ENCODE measurements at places on chromosomes 1 and 21.

DNA sequence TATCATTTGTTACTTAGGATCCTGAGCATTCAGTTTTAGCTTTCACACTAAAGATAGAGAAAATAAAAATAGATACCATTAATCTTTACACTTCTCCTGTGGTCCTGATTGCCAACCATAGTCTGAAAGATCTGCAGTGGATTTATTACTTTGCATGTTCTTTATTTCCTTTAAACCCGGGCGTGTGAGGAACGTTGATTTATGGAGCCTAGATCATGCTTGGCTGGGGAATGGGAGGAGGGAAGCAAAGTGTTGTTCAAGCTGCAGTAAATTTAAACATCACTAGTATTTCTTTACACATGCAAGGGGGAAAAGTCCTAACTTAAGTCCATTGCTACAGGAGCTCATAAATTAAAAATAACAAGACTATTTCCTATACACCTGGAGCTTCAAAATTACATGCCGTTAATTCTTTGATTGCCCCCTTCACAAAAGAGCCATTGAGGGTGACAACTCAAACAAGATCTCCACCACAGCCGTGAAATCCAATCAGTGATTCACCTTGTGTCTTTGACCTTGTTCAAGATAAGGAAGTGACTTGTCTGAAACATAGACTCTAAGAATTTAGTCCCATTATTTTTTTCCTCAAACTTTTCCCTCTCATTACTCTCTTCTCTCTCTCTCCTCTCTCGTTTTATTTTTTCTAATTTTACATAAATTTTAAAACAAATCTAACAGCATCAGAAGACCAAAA, 282.7 kb downstream of the KIF26B start:
- DNase-seq, result no peak

GRCh38 chr1:22646384-22646783, 3.0 kb downstream of the C1QC start:
- DNase-seq, result no peak

DNA sequence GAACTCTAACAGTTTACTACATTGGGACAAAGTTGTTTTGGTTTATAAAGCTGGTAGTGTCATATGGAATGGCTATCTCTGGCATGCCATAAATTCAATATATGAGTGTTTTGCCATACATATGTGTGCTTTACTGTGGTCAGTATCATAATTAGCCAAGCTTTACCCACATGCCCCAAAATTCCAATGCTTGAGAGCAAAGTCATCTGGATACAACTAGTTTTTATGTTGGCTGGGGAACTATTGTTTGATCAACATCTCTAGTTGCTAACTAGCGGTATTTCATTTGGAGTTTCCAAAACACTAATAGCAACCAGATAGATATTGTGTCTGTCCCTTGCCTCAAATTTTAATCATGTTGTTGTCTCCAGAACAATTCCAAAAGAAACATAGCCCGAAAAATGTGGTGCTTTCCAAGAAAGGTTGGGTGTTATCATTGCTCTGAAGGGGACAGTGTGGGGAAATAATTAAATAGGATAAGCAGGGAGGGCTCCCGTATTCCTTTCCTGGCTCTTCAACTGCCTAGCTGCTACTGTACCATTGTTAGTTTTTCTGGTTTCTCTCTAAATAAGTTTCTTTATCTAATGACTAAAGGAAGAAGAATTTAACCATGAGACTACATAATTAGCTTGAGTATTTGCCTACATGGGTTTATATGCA, 136.1 kb downstream of the TGFB2 start:
- DNase-seq, result no peak

GRCh38 chr21:31395791-31396190, 51.7 kb upstream of the TIAM1 start:
- DNase-seq, result no peak

DNA sequence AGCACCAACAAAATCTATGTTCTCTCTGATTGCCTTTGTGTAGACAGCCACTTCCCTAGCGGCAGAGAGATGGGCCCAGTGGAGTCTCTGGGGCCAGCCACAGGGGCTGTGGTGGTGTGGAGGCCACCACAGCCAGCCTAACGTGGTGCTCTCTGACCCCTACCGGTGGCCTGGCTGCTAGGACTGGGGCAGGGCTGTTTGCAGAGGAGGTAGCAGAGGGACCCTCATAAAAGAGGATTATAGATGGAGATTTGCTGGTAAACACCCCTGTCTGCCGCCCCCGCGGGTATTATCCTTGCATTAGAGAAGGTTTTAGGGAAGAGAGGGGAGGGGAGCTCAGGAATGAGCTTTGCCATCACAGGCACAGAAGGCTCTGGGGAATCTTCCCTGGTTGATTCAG, 310.3 kb upstream of the VAMP3 start:
- no peak for DNase-seq

- no peak for DNase-seq
Observed at GRCh38 chr1:56382929-56383328, 196.4 kb downstream of the PLPP3 start.

DNA sequence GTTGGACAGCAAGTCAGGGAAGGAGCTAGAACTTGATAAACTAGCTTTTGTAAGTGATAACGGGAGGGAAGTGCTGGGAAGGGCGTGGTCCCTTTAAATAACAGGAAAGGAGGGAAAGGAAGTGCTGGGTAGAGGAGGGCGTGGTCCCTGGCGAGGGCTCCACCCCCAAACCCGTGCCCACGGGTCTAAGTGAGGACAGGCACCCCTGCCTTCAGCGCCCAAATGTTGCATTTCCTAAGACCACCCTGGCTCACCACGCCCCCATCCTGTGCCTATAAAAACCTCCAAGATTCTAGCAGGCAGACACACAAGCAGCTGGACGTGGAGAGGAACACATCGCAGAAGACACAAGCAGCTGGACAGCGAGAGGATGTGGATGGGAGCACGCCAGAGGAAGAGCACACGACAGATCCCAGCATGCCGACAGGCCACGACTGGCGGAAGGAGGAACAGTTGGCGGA, 58.5 kb downstream of the PALMD start:
- DNase-seq, result no peak

DNA sequence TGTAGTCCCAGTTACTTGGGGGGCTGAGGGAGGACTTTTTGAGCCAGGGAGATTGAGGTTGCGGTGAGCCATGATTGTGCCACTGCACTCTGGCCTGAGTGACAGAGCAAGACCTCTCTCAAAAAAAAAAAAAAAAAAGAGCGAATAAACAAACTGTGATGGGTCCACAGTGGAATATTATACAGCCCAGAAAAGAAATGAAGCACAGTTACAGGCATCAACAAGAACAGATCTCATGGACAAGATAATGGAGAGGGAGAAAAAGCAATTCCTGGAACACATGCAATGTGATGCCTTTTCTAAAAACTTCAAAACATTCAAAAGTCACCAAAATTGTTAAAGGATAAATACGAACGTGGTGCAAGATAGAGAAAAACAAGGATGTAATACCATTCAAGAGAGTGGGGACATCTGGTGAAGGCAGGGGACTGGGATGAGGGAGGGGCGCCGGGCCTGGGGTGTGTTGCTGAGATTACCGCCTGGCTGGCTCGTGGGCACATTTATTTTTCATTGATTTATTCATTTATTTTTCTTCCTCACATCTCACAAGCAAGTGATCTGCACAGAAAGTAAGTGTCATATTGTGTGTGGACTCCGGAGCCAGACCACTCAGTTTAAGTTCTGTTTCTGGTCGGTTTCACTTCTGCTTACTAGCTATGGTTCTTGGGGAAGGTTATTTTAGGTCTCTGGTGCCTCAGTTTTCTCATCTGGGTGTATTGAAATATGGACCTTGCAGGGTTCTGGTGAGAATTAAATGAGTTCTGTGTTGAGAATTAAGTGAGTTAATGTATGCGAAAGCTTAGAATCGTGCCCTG, 30.1 kb downstream of the ABCG1 start:
- DNase-seq, result no peak

DNA sequence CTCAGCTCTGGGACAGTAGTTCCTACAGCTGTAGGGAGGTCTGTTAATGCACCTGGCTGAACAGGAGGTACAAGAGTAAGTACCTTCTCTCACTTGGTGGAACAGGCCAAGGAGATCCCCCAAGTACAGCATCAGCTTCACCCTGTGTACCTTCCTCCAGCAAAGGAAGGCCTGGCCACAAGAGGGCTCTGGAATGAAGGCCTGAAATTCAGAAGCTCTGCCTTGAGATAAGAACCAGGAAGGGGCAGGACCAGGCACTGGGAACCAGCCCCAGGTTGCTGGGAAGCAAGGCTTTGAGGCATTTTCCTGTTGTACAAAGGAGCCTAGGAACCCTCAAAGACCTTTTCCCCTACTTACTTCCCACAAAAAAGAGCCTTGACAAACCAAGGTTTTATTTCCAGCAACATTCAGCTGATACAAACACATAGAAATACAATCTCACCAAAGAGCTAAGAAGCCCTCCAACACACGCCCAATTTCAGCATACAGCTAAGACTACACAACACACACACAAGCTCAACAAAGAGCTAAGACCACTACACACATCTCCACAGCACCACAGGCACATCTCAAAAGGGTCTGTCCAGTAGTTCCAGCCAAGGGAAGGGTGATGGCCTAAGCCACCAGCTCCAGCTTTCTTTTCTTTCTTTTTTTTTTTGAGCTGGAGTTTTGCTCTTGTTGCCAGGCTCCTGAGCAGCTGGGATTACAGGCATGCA, 23.5 kb downstream of the F11R start:
- no peak for DNase-seq

Data from mesenteric fat pad (tissue), 1 donor.